ENCODE measurements at places on chromosomes 5 and 9.

GRCh38 chr5:168317521-168318147 is 26.2 kb downstream of the WWC1 start:
- DNase-seq: no peak

GRCh38 chr9:82020331-82020730 is 31.8 kb downstream of the SPATA31D1 start:
- no peak for DNase-seq

GRCh38 chr5:16326137-16326536 is 139.5 kb downstream of the ZNF622 start:
- DNase-seq: no peak

DNA sequence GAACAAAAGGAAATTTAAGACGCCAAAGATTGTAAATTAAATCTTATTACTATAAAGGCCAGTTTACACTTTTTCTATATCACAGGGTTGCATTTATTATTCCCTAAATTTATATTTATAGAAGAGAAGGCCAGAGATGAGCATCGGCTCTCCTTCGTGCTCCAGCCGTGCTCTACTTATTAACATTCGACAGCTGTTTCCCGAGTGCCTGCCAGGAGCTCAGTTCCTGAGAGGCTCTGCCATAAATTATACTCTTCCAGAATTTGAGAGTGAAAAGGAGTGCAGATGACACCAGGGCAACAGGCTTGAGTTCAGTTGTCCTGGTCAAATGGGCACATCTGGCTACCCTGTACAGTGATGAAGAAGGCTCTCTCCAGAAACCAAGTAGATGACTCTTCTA is 70.1 kb downstream of the PCSK5 start:
- DNase-seq: no peak

DNA sequence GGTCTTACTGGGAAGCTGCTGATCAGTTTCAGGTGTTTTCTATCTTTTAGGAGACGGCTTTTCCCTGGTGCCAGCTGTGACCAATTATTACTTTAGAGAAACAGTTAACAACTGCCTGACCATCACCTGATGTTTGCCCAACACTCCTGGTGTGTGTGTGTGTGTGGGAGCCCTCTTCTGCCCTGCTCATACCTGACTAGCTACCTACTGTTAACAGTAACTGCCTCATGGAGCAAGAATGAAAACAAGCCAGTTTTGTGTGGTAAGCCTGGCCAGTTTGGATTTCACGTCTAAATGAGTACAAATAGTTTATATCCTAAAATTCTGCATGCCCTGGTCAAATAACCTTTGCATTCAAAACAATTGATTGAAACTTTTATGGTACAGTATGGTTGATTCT is 46.1 kb upstream of the RIOK2 start:
- no peak for DNase-seq

DNA sequence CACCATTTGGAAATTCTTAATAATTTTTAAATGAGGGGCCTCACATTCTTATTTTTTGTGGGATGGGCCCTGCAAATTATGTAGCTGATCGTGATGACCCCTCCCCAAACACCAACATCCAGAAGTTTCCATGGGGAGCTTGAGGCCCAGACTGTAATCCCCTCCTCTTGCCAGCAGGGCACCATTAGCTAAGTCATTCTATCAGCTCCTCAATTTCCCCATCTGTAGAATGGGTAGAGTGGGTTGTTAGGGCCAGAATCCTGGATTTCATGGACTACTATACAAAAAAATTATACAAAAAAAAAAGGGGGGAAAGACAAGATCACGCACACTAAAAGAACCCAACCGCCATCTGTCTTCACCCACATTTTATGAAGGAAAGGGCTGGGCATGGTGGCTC is 38.4 kb downstream of the SHB start:
- DNase-seq: no peak

DNA sequence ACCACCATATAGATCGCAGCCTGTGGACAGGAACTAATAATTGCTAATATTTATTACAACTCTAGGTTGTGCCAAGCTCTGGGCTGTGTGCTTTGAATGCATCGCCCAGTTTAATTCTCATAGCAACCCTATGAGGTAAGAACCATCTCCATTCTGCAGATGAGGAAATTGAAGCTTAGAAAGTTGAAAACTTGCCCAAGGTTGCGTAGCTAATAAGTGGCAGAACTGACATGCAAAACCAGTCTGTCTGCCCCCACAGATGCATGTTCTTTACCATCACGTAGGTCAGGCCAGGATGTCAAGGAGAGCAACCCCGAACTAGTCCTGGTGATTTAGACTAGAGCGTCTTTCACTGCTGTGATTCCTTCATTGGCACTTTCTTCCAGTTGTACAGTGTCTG is 15.6 kb downstream of the WWC1 start:
- DNase-seq: no peak

- no peak for DNase-seq
Observed at GRCh38 chr5:122121479-122122465, 7.6 kb upstream of the ZNF474 start.

DNA sequence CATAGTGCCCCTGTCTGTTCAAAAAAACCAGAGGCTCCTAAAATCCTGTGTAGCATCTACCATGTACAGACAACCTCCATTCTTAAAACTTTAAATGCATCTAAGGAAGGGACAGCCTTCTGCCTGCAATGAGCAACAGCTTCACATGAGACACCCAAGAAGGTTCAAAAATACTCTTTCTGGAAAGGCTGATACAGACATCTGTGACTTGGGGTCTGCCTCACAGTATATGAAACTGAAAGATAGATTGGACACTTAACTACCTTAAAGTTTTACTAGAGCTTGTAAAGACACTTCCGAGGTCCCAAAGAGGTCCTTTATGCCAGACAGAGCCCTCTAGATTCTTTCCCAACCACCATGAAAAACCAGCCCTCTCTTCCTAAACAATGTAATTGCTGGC is 28.2 kb upstream of the CATSPER3 start:
- DNase-seq: no peak

GRCh38 chr5:41842777-41843176 is 27.4 kb downstream of the OXCT1 start:
- DNase-seq: no peak

GRCh38 chr9:112881331-112881730 is 9.3 kb downstream of the SLC46A2 start:
- no peak for DNase-seq

GRCh38 chr5:157732596-157733262 is 1.5 kb downstream of the THG1L start:
- no peak for DNase-seq

DNA sequence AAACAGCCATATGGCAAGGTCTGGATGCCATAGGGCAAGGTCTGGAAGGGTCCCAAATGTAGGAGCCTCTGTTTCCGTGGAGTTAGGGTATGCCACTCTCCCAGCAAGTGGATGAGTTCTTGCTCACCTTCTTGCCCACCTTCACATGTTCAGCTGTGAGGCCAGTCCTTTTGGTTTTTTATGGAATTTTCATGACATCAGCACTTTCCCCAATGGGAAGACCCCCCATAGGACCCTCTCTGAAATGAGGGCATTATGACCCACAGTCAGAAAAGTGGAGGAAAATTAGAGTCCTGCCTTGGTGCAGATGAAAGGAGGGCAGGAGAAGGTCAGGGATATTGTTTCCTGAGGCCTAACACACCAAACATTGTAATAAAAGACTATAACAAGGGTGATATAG is 53.9 kb downstream of the RASA1 start:
- no peak for DNase-seq

DNA sequence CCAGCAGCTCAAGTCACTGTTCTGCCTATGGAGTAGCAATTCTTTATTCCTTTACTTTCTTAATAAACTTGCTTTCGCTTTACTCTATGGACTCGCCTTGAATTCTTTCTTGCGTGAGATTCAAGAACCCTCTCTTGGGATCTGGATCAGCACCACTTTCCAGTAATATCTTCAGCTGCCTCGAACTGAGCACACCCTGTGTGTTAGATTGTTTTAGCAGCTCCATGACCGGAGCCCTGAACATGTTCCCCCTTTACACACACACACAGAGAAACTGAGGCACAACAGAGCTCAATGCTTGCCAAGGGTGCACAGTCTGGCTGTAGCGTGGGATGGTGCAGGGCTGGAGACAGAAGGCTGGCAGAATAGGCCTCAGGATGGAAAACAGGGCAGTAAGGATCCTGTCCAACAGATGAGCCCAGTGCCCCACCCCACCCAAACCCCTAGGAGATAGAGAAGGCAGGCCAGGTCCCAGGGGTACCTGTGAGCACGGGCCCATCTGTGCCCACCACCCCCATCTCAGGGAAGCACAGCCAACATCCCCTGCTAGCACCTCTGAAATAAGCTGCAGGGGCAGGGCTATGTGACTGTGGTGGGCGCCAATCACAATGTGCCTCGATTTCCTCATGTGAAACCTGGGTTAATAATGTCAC is 27.9 kb downstream of the BICD2 start:
- no peak for DNase-seq

DNA sequence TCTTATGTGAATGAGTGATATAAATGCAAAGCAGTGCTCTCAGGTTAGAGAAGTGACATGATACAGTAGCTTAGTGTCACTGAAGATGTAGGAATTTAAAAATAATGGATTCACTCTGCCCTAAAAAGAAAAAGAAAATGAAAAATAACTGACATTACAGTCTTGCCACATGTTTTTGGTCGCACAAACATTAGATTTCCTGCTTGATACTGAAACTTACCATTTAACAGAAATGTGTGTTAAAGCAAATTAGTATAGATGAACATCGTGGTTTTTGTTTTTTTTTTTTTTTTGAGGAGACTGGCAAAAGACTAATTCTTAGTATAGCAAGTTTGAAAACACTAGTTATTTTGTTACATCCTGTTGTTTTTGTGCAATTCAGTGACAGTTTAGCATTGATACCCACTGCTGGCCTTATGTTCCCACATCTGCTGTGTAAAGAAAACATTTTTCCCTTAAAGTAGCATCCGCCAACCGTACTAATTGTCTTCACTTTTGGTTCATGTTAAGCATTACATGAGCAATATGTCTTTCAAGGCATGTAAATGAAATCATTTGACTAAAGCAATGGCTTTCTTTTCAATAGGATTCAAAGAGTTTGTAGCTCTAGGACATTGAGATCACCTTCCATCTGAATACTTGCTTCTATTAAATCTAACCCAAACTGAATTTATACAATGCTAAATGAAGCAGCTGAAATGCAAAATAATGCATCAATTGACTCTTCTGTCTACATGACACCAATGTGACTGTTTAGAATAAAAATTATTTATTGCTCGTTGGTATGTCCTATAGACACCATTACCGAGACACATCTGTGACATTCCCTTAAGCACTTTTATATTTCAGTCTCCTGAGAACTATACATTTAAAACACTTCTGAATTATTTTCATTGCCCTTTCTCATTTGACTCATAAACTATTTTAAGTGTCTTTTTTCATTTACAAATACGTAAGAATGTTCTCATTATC is 859.1 kb downstream of the MAT2B start:
- DNase-seq: no peak

DNA sequence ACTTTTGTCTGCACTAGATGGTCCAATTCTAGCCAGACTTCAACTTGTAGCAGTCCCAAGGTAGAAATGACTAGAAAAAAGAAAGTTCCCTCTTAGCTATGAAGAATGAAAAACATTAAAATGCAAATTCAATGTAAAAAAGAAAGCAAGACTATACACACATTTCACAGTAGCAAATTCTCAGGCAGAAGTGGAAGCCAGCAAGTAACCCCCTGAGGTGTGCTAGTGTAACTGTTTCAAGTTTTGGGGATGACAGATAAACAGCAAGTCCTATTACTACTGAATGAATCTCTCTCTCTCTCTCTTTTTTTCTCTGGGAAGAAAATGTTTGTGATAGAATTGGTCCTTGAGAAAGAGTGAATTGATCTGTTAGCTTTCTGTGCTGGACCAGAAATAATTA is 185.6 kb downstream of the EFNA5 start:
- no peak for DNase-seq

- DNase-seq: no peak
Observed at GRCh38 chr9:11142965-11143738, 530.4 kb upstream of the PTPRD start.

- DNase-seq: no peak
Observed at GRCh38 chr9:130942084-130942483, 3.0 kb upstream of the FIBCD1 start.

GRCh38 chr5:142785206-142785605 is 15.0 kb downstream of the ARHGAP26 start:
- DNase-seq: no peak

DNA sequence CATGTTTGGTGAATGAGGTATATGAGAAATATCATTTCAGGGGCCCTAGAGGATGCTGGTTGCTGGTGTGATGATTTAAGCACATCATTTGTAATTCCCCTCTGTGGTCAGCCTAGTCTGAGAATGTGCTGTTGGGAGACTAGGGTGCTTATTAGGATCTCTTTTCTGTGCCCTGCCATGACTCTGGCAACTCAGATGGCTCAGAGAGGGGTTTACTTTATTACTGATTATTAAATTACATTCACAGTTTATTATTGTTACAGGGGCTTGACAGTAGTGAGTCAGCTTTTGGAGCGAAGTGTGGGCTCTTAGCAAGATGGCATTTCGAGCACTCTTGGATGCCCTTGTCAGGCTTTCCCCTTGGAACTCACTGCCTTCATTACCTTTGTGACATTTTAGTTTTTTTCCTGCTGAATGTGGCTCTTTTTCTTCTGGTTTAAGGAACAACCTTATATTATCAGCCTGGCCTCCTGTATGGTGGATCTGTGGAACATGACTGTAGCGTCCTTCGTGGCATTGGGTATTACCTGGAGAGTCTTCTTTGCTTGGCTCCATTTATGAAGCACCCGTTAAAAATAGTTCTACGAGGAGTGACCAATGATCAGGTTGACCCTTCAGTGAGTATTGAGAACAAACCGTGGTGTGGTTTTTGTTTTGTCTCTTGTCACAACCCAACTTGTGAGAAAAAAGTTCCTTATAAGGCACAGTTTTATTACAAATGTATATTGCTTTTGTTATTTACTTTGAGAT is 33.8 kb downstream of the RCL1 start:
- DNase-seq: no peak

DNA sequence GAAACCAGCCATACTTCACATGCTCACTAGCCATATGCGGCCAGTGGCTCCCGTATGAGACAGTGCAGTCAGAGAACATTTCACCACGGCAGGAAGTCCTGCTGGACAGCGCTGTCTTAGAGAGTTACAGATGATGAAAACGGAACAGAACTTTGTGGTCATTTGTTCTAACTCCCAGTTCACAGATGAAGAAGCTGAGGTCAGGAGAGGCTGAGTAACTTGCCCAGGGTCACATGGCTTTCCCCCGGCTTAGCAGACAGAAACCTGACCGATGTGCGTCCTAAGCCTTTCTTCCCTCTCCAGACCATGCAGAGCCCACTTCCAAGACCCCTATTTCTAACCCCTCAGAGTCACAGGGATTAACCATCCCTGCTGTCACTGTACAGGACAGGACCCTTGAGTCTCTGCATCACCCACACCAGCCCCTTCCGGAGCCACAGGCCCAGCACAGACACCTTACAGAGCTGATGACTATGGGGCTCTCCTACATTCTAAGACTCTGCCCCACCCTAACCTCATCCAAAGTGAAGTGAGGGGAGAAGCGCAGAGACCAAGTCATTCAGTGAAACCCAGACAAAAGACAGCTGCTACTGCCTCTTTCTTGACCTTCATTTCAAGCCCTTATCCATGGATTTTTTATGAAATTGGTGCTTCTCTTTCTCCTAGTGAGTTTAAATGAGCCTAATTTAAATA is 86.9 kb downstream of the PTPN3 start:
- no peak for DNase-seq

- no peak for DNase-seq
Observed at GRCh38 chr5:105331558-105331957, 1769.0 kb upstream of the NUDT12 start.

Measured in activated gamma-delta T cell (primary cell).